ENCODE measurements at places on chromosomes 11 and 22.

GRCh38 chr11:105447936-105448702 lies 161.8 kb upstream of the GRIA4 start:
- DNase-seq = no peak

DNA sequence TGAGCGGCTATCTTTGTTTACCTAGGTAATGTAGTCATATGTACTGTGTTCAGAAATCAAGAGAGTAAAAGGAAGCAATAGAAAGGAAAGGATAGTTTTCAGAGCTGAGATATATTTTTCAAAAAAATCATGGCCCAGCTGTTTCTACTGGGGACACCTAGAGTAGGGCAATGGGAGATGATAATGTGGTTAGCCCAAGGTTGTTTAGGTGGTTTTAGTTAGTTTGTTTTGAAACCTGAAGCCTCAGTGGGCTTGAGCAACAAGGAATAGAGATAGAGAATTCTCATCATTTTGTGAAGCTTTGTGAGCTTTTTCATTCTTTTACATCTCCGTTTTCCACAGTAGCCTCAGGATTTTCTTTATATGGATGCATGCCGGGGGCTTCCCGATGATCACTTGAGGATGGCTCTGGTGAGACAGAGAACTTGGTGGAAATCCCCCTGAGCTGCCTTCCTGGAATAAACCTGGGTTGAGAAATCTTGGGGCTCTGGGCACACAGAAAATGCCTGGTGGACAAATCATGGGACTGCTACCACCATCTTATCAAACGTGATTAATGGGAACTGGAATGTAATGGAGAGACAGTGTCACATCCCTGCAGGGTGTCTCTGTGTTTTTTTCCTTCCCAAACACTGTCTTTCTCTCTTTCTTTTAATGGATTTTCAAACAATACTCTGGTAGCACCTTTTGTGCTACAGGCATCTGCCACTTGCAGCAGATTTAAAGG lies 49.0 kb downstream of the ARHGAP42 start:
- DNase-seq = no peak

GRCh38 chr11:109423466-109424190 lies 1.6 kb downstream of the C11orf87 start:
- no peak for DNase-seq

DNA sequence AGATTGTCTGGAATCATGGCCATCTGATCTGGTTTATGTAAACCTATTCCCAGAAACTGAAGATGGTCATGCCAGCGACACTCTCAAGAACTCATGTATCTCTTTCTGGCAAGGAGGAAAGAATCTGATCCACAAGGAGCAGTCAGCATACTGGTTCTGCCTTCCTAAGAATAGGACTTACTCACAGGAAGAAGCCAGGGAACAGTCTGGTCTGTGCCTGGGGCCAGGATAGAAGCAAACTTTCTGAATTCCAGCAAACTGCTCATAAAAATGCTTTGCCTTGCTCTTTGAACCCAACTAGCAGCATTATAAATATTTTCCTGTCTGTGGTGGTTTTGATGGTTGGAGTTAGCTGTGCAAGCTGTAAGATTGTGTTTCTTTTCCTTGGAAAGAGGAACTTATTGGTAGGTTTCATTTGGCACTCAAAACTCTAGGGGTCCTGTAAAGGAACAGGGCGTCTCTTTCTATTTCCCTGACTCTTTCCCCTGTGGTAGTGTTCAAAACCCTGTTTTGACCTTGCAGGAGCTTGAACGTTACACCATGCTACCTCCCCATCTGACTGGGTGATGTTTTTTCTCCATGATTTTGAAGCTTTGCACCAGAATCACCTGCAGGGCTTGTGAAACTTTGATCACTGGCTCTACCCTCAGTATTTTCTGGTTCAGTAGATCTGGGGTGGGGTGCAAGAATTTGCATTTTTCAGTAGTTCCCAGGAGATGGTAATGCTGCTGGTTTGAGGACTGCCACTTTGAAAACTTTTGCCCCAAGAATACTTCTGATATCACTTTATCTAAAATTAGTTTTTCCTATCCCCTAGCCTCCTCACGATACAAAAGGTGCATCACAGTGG lies 627.8 kb upstream of the ANO5 start:
- DNase-seq = no peak

GRCh38 chr11:75351791-75352587 lies 528 bp upstream of the ARRB1 start:
- peak; percentile 35 for DNase-seq
